HT-29 (cell line): ENCODE measurements at places on chromosomes 13 and 19. TPM values are rescaled to one million over a fixed set of nuclear protein-coding genes. Genes with fewer than 3 reads are reported as not detected.

Gene DNAAF3
- 17.3 and 21.1 TPM in 2 replicates for total RNA-seq

Gene ANGPTL8
- total RNA-seq, result not detected in 2 replicates

Gene CEACAM16
- total RNA-seq, result not detected in 2 replicates

Gene ACP7
- total RNA-seq, result not detected in 2 replicates

Gene COX6B2
- 0.92 and 2.7 TPM in 2 replicates for total RNA-seq

Gene SPRED3
- 0.13 and 3.2 TPM in 2 replicates for total RNA-seq

Gene PSG11
- not detected in 2 replicates for total RNA-seq

Gene FPR1
- total RNA-seq, result not detected in 2 replicates

Gene PCP2
- not detected in 2 replicates for total RNA-seq

Gene FLT3LG
- total RNA-seq, result 1.6 and 2.1 TPM in 2 replicates

Gene STRN4
- total RNA-seq, result 229 and 268 TPM in 2 replicates

Gene KMT5C
- total RNA-seq, result 86.3 and 96.2 TPM in 2 replicates

Gene IGFL3
- total RNA-seq, result not detected in 2 replicates

Gene IQCN
- total RNA-seq, result 0.71 and 1.1 TPM in 2 replicates

Gene F10
- 0.05 TPM in 1 of 2 replicates, not detected in the other for total RNA-seq

DNA sequence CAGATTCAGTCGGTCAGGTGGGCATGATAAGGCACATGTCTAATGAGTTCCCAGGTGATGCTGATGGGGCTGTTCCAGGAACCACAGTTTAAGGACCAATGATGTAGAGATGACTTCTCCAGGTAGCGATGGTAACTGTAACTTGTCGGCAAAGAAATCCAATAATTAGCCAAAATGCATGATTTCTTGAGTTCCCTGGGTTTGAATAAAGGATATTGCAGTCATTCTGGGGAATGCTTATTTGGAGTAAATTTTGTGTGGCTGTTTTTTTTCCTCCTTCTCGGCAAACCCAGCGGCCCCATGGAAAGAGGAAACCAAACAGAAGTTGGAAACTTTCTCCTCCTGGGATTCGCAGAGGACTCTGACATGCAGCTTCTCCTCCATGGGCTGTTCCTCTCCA is at the start of gene OR7C2:
TSS of gene OR7C2 (plus strand) at position 301 of the 400 bp plus-strand sequence. CDS start at position 301, 0 bp downstream.
- no peak for DNase-seq

- DNase-seq, result peak; percentile 41
These were observed 48.9 kb downstream of the KLF2 start for GRCh38 chr19:16373532-16373931.

- DNase-seq, result no peak
These were observed 49.1 kb downstream of the TSSK6 start for GRCh38 chr19:19466201-19466600.

DNA sequence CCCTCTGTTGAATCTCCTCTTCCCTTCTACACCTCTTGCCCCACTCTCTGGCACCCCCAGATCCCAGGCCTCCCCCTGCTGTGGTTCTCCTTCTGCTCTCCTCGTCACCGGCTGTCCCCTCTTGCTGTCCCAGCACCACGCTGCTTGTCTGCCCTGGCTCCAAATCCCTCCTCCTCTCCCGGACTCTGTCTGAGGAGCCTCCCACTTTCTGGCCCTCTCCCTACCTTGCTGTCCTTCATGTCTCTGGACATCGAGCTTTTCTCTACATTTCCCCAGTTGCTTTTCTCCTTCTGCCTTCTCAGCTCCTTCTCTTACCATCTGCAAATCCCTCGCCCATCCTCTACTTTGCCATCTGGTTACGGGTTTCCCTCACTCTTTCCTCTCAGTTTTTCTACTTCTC is 1.2 kb downstream of the ZNF347 start:
- no peak for DNase-seq

DNA sequence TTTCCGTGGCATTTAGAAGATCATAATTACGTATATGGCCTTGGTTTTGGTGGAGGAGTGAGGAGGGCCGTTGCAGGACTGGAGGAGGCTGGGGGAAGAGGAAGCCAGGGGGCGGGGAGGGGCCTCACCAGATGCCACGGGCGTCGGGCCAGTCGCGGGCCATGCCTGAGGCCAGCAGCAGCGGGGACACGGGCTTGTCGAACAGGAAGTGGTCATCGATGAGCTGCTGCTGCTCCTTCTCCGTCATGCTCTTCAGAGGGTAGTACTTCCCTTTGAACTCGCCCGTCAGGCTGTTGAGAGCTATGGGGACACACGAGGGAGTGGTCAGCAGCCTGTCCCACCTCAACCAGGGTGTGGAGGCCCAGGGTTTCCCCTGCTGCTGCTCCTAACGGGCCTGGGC is 11.1 kb downstream of the CKM start:
- no peak for DNase-seq

GRCh38 chr13:101838323-101838722 is 385.8 kb downstream of the ITGBL1 start:
- DNase-seq, result no peak

GRCh38 chr13:96804174-96804573 is 190.1 kb downstream of the OXGR1 start:
- DNase-seq, result no peak

GRCh38 chr19:18086590-18087138 is at the start of gene IL12RB1:
Gene IL12RB1 (minus strand): TSS chr19:18086934. CDS start chr19:18086823, 111 bp downstream.
- no peak for DNase-seq

- peak; percentile 32 for DNase-seq
These were observed 2.7 kb downstream of the JUND start for GRCh38 chr19:18278521-18279265.

GRCh38 chr13:65336916-65337315 is 1893.2 kb downstream of the PCDH9 start:
- no peak for DNase-seq

DNA sequence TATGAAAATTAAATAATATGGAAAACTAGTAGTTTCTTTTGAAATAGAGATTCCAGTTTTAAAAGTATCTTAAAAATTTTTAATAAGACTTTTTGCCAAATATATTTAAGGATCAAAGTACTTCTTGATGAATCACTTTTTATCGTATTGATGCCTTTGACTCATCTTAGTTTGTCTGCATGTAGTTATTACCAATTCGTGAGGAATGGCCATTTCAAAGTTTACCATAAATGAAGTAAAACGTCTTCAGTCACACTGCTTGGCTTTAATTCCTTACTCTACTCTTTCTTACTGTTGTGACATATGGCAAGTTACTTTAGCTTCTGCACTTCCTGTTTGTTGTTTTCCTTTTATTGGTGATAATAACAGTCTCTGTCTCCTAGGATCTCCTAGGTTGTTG is 38.3 kb downstream of the NDFIP2 start:
- DNase-seq, result no peak

GRCh38 chr19:9971166-9971897 is 35.0 kb upstream of the OLFM2 start:
- no peak for DNase-seq

DNA sequence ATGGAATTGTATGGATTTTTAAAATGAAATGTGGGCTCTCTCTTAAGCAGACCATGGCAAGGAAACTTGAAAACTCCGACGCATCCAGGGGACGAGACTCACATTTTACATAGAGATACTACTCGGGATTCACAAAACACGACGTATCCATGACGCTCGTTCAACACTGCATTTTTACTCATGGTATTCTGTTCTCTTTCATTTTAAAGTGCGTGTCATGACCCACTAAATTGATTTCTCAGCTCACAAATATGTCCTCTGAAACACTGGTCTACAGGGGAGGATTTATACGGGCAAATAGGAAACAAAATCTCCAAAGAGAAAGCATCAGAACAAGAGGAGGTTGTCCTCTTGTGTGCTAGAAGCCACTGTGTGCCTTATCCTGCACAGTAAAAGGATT is 523.5 kb downstream of the MYO16 start:
- no peak for DNase-seq

GRCh38 chr19:28691683-28692082 is 521.3 kb downstream of the UQCRFS1 start:
- no peak for DNase-seq

DNA sequence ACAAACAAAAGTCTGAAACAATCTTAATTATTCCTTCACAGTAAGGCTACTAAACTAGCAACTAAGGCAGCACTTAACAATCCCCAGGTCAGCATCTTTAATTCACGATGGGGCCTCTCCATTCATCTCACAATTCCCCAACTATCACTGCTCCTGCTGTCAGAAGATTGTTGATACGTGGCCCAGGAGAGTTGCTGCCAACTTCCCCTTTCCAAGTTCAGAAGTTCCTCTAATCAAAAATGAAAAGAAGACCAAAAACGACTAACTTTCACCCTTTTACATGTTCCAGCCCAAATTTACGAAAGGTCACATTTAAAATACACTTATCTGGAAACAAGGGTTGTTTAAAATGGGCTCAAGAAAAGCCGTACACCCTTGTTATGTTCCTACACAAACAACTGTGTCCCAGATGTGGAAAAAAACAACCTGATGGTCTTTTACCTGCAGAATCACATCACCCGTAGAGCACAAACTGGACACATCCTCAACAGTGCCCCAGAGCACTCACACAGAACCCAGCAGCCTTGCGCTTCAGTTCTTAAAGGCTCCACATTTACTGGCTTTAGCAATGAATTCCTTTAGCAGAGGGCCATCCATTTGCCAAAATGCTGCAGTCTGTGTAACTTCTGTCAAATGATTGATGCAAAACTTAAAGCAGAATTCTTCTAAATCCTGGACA is 38.0 kb downstream of the PHF11 start:
- DNase-seq, result no peak

DNA sequence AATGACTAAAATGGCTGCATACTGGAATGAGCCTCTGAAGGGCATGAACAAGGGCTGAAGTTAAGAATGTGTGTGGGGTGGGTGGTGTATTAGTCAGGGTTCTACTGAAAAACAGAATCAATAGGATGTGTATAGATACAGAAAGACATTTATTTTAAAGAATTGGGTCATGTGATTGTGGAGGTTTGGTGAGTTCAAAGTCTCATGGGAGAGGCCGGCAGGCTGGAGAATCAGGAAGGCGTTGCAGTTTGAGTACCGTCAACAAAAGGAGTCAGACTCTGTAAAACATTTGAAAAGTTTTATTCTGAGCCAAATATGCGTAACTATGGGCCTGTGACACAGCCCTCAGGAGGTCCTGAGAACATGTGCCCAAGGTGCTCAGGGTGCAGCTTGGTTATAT is 24.5 kb upstream of the CYSLTR2 start:
- DNase-seq, result no peak

- no peak for DNase-seq
These were observed 402.7 kb downstream of the IRS2 start for GRCh38 chr13:109383683-109384082.

- no peak for DNase-seq
These were observed 397.8 kb downstream of the FGF14 start for GRCh38 chr13:102003848-102004570.

DNA sequence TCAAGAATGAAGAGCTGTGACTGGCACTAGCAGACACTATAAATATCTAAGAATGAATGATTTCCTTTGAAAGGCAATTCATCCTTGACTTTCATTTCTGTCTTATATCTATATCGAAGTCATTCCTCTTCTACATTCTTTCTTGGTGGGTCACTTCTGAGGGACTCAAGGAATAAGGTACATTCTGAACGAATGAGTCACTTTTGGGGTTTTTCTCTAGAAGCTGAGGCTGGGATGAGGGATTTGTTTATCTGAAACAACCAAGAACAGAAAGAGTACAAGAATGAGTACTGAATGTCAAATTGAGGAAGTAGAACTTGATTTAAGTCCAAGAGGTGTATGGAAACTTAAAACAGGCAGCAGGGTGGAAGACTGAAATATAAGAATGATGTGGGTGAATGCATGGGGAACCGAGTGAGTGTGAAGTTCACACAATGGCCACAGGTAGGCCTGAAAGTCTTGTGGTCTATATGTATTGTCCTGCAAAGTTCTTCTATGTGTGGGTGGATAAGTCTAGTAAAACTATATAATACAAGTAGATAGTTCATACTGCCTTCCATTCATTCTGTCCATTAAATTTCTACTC is 343.9 kb downstream of the OXGR1 start:
- DNase-seq, result peak; percentile 28

DNA sequence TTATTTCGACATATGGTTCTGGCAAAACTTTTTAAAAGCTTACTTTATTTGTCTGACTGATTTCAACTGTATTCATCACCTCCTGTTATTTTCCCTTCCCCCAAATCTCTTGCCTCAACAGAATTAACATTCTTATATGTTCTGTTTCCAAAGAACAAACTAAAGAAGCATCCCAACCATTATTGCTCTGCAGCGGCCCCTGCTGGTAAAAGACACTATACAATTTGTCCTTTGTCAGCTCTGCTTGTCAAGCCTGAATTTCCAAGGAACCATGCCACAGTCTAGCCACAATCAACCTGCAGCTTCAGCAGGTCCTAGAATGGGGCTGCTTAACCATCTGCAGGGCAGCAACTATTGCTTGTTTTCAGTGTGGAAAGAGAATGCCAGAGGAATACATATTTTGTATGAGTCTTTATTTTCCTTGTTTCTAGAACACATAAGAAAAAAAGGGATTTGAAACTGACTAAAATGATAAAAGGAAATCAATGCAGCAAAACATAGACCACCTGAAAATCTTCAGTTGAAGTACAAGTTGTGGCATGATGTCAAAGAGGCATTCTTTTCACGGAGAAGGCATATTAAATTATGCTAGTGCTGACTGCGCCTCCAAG is 845.3 kb downstream of the DIAPH3 start:
- peak; percentile 82 for DNase-seq

DNA sequence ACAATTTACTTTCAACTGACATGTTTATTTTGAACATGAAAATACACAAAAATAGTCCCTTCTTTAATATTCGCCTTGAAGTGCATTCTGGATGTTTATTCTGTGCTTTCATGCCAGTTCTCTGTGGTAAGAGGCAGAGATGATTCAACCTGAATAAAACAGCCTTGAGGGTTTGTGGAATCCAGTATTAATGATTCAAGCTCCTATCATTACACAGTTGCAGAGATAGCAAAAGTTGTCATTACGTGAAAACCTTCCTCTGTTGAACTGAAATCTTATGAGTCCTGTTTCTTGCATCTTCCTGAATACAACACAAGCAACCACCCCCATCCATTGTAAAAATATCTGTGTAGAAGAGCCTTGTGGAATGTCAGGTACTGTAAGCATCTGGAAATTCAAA is 142.3 kb upstream of the HTR2A start:
- DNase-seq, result no peak

DNA sequence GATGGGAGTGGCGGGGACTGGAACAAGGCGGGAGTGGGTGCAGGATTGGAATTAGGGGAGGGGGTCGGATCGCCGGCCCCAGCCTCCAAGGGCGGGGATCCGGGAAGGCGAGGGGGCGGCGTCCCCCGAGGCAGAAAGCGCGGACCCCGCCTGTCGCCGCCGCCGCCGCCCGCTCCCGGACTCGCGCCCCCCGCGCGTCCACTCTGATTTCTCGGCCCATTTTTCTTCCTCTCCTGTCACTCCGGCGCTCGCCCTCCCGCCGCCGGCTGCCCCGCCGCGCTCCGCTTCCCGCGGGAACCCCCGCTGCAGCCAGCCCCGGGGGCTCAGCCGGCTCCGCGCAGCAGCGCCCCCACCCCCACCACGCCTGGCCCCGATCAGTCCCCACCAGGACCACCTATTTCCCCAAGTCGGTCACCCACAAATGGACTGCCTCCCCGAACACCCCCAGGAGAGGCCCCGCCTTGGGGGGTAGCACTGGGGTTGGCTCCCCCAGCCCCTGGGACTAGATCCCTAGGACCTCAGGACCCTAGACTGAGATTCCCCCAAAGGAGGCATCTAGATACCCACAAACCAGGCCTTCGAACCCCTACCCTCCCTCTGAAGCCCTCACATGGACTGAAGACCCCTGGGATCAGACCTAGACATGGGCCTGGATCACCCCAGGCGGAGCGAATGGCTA is 12.6 kb upstream of the ERFL start:
- no peak for DNase-seq
